M059J (cell line): ENCODE measurements at places on chromosomes 2 and 18.

GRCh38 chr2:71586471-71586870 lies 133.1 kb downstream of the DYSF start:
- DNase-seq: no peak

- DNase-seq: peak; percentile 16
Measured at GRCh38 chr18:75727456-75727855, 300.0 kb upstream of the SMIM21 start.

DNA sequence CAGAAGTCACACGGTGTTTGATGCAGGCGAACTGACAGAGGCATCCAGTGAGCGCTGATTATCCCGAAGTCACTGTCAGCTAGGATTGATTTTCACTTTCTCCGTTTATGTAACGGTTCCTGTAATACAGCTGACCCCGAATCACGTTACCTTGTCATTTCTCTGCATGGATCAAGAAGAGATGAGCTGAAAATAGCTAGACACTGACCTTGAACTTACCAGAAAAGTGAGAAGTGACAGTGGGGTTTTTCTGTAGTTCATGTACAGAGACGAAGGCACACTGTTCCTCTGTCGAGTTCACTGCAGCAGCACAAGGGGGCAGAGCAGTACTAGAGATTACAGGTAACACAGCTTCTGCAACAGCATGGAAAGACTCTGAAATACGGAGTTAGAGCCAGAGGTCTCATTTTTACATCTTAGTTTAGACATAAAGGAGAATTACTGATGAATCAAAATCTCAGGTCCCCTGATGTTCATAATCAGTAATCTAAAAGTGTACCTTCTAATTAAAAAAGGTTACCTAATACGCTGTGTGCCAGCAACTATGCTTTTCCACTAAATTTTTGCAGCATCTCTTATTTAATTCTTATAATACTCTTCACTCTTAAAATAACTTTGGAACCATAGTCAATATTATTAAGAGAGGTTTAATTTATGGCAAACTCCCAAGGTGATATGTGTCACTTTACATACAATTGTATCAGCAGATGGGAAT lies 33.1 kb downstream of the ARHGAP15 start:
- peak; percentile 53 for DNase-seq

- no peak for DNase-seq
Measured at GRCh38 chr2:189049709-189050164, 75.6 kb downstream of the COL3A1 start.

DNA sequence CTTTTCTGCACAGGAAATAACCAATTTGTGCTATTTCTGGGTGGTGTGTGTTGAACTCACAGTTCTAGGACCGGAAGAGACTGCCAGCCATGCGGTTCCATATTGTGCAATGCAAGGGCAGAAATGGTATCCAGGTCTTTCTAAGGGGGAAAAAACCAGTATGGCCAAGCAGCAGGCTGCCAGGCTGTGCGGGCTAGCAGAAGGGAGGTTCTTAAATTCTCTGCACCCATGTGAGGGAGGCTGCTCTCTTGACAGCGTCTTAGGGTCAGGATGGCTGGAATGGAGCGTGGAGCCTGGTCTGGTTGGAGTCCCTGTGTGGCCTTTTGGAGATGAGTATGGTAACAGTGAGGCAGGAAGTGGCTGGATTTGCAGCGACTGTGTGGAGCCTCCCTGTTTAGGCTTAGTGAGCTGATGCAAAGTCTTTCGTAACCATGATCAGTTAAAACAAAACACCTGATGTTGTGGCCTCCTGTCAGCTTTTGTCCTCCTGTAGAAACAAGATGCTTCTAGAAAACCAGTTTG lies 52.6 kb downstream of the NCK2 start:
- DNase-seq: peak; percentile 55

GRCh38 chr2:11680182-11680900 lies 10.3 kb upstream of the NTSR2 start:
- DNase-seq: peak; percentile 9

GRCh38 chr2:52686935-52687334 lies 1080.7 kb upstream of the CHAC2 start:
- DNase-seq: no peak

GRCh38 chr2:222859786-222860612 lies 837 bp upstream of the ACSL3 start:
- DNase-seq: peak; percentile 91

DNA sequence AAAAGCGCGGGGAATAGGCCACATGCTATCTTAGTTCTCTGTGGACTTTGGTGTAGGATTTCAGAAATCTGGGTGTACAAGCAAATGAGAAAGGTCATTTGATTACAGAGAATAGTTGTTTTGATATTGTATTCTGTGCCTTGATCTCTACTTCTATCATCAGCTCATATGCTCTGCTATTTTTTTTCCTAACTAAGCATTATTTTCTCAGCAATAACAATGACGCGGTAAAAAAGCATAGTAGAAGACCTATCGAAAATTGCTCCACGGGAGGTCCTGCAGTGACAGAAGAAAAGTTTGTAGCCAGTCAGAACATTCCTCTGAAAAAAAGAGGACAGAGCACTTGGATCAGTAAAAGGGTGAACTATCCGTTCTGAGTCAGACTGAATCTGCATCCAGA lies 2.8 kb upstream of the SETBP1 start:
- DNase-seq: no peak

DNA sequence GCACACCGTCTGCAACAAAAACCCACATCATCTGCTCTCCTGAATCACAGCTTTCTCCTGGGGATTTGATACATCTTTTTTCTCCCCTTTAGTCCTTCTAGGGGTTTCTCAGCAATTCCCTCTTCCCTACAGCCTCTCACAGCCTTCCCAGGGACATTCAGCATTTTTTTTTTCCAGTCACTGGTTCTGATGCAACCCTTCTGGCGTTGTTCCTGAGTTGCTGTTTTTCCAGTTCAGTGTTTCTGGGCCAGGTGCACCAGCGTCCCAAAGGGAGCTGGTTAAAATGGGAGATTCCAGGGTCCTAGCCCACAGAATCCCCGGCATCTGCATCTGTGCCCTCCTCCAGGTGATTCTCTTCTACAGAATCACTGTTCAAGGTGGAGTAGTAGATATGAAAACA lies 36.1 kb downstream of the ADCY3 start:
- no peak for DNase-seq

DNA sequence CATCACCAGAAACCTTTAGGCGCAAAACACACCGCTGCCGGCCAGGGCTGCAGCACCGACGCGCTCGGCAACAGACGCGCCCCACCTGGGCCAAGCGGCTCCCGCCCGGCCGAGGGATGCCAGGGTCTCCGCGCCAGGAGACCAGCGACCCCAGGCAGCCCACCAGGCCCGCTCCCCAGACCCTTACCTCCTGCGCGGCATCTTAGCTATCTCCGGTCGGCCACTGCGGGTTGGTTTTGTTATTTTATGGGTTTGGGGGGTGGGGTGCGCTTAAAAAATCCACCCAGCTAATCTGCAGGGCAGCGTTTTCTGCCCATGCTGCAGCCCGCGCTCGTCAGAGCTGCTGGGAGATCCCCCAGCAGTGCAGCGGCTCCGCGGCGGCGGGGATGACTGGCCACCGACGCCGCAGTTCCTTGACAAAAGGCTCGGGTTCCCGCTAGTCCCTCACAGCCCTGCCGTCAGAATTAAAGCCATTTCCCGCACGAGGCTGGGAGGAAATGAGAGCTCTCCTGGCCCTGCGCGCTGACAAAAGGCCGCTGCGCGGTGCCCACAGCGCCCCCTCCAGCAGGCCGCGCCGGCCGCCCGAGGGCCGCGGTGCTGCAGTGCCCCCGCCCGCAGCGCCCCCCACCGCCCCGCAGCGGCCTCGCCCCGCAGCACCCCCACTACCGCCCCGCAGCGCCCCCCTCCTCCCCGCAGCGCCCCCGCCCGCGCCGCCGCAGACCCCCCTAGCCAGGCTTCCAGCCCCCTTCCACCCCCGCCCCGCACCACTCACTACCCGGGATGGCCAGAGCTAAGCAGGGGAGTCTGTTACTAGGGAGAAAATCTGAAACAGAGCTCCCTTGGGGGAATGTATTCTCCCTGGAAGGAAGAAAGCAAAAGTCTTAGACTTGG lies at the start of gene ADD2:
Gene ADD2 (minus strand): TSS at position 502 of the 891 bp plus-strand sequence. CDS start 61,792 bp downstream, outside the sequence.
- DNase-seq: peak; percentile 54

DNA sequence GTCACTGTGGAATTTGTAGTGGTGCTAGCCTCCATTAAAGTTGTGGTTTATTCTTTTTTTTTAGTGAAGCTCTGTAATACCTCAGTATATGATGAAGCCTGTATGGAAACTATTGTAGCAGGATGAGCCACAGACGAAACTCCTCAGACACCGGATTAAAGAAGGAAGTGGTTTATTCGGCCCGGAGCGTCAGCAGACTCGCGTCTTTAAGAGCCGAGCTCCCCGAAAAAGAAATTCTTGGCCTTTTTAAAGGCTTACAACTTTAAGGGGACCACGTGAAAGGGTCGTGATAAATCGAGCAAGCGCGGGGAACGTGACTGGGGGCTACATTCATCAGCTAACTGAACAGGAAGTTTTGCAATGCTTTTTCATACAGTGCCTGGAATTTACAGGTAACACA lies 8.1 kb upstream of the CCL20 start:
- no peak for DNase-seq

GRCh38 chr2:214244847-214245246 lies 166.0 kb upstream of the VWC2L start:
- peak; percentile 14 for DNase-seq

DNA sequence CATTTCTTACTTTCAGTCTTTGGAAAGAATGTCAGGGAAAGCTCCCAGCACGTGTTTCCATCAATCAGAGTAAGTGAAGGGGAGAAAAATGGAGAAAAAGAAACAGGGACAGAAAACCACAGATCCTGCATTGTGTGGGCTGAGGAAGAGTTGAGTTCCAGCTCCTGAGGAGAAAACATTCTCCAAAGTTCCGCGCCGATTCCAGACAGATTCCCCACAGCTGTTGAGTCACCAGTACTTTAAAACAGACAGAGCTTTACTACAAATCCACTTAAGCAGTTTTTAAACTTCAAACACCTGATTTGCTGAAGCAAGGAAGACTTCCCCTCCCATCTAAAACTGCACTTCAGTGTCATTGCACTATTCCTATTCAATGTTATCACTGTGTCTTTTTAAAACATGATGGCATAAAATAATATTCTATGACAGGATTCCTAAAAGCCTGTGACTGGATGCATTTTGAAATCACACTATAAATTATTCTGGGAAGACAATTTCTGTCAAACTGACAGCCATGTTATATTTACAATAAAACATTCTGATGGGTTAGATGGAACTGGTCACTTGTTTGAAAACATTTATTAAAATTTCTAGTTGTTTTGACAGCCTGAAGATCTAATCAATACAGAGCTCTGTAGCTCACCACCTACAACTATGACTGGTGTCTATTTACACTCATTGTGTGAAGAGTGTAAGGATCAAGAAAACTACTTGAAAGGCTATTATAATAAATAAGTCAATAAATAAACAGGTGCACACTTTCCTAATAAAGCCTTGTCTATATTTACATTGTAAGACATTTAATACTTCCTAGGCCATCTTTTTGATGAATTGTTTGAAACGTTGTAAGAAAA lies 40.9 kb downstream of the TCF4 start:
- peak; percentile 76 for DNase-seq

GRCh38 chr2:154694881-154695280 lies 3.6 kb upstream of the KCNJ3 start:
- no peak for DNase-seq

DNA sequence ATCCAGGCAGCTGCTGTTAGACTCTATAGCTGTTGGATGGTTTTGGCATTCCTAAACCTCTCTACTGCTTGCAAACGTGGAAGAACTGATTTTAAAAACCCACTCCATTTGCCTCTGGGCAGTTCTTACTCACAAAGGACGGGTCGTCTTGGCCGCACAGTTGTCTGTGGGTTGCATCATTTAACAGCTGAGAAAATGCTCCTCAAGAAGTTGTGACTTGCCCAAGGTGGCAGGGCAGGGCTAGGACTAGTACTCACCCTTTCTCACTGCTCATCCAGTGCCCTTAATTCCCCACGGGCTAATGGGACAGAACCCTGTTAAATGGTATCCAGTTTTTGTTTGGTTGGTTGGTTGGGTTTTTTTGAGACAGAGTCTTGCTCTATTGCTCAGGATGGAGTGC lies 997 bp upstream of the DRC1 start:
- no peak for DNase-seq

DNA sequence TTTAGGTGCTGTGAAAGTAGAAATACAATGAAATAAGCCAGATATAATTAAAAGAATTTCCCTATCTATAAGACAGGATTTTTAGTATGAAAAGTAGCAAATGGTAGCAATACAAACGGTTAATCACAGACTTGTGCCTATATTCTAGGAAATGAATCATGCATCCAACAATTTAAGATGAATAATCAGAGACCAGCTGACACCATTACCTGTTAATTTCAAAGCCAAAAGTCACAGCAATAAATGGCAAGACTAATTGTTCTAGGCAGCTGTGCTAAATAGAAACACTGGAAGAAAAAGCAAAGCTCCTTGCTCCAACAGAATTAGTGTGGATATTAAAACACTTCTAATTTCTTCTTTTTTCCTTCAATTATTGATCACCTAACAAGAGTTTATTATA lies 35.1 kb upstream of the MPP4 start:
- DNase-seq: peak; percentile 13

DNA sequence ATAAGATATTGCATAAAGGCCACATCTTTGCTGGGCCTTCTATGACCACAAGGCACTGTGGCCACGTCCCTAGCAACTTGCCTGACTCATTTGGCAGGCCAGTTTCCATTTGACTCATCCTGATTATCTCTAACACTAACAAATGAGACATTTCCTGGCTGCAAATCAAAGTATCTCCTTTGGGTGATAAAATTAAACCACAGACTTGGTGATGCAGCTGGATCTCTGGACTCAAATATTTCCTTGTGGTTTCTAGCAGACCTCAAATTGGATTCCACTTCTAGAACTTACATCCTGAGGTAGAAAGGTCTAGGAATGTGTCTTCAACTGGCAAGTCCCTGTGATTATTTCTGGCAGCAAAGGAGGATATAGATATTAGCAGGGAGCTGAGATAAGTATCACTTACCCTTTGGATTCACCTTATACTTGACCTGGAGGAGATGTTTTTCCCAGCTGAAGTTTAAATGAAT lies 167.9 kb upstream of the NXPH2 start:
- DNase-seq: peak; percentile 91

GRCh38 chr2:100235098-100235497 lies 87.2 kb downstream of the LONRF2 start:
- no peak for DNase-seq

DNA sequence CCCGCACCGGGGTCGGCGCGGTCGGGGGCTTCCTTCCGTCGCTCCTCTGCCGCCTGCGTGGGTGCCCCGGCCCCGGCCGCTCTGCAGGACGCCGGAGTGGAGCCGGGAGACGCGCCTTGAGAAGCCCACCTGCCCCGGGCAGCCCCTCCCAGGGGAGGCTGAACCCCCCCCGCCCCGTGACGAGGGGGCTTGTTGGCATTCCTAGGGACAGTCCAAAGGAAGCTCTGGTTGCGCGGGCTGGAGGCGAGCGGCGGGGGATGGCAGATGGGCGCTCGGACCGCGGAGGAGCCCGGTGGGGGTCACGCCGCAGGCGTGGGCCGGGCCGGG lies 133.5 kb upstream of the MGAT5 start:
- DNase-seq: no peak

DNA sequence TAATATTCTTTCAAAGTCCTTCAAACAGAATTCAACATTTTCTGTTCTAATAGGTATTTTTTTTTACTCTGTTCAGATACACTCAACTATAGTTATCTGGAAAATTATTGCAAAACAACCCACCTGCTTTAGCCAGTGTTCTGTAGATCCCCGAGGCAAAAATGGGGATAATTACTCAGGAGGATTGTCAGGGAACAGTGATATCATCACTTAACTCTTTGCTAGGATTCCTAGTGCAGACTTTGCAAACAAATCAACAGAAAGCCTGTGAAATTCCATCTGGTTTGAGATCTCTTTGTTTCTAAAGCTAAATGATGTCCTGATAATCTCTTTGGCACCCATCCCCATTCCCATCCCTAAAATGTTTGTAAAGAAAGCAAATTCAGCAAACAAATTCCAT lies 413.6 kb upstream of the MEIS1 start:
- no peak for DNase-seq

GRCh38 chr18:64674694-64675093 lies 525.8 kb upstream of the LINC00305 start:
- DNase-seq: no peak
